Prostate gland (tissue), 2 donors: ENCODE measurements at places on chromosomes 7 and 10. TPM values are rescaled to one million over a fixed set of nuclear protein-coding genes. Genes with fewer than 3 reads are reported as not detected.

- no peaks in the 10 kb centered on the region for H3K27me3 ChIP-seq
- DNase-seq = no peak
- H3K4me1 ChIP-seq = no peaks in the 10 kb centered on the region
- no peaks in the 10 kb centered on the region for H3K36me3 ChIP-seq
- no peak overlapping the region for H3K4me3 ChIP-seq
- H3K27ac ChIP-seq = no peak overlapping the region
Measured at GRCh38 chr10:52106899-52107298, 207.2 kb upstream of the DKK1 start.

DNA sequence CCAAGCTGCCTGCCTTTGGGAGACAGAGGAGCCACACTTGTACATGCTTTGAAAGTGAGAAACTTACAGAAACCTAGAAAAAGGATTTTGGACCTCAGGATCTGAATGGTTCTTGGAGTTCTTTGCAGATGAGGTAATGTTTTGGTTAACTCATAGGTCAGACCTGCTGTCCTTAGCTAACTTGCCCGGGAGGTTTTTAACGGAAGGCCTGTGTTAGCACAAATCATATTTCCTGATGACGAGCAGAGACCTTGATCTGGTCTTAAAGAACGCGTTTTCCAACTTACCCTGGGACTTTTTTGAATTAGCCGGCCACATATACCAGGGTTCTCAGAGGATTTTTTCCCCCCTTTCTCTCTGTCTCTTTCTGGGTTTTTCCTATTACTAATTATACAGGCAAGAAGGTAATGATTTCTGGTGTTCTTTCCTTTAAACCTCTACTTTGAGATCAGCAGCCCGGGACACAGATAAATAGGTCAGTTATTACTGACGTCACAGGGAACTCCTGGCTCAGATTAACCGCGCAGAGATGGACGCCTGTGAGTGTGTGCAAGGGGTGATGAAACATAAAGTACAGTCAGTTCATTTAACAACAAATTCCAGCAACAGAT, 101.7 kb upstream of the KLF6 start:
- peak overlapping the region; percentile 52 for H3K27ac ChIP-seq
- DNase-seq = no peak
- no peak overlapping the region for H3K4me3 ChIP-seq
- no peaks in the 10 kb centered on the region for H3K36me3 ChIP-seq
- no peaks in the 10 kb centered on the region for H3K4me1 ChIP-seq

DNA sequence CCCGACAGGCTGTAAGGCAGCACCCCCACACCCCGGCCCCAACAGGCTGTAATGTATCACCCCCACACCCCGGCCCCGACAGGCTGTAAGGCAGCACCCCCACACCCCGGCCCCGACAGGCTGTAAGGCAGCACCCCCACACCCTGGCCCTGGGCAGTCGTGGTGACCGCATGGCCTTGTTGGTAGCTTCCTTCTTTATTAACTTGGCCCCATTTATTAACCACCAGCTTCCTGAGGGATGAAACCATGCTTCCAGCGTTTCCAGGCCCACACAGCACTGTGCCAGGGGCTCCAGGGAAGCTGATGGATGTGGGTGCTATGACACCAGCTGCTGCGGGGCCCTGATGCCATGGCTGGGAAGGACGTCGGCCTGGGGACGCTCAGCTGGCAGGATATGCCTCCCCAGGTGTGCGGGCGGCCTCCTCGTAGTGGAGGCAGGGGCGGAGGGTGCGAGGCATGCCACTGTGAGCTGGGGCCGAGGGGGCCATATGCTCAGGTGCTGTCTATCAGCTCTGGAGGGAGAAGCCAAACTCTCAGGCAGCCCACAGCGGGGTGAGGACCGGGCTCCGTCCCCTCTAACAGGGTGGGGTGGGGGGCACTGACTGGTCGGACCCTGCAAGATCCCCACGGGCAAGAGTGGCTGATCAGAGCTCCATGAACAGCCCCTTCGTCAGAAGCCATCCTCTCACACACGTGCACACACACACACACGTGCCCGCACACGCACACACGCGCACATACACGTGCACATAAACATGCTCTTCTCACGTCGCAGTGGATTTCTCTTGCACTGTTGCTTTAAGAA, 311.0 kb downstream of the PTPRN2 start:
- no peaks in the 10 kb centered on the region for H3K4me1 ChIP-seq
- H3K36me3 ChIP-seq = no peaks in the 10 kb centered on the region
- H3K27me3 ChIP-seq = no peaks in the 10 kb centered on the region
- DNase-seq = no peak

- peaks cover 18% of the 10 kb centered on the region for H3K4me1 ChIP-seq
- no peaks in the 10 kb centered on the region for H3K36me3 ChIP-seq
- no peaks in the 10 kb centered on the region for H3K27me3 ChIP-seq
- DNase-seq = peak; percentile 32
- H3K4me3 ChIP-seq = no peak overlapping the region
Measured at GRCh38 chr7:30164567-30164966, 29.8 kb downstream of the MTURN start.

GRCh38 chr10:124999433-125000365, 57.8 kb downstream of the ZRANB1 start:
- DNase-seq = no peak
- peaks cover 38% of the 10 kb centered on the region for H3K4me1 ChIP-seq
- peaks cover 8% of the 10 kb centered on the region for H3K36me3 ChIP-seq
- peak overlapping the region; percentile 73 for H3K27ac ChIP-seq
- no peak overlapping the region for H3K4me3 ChIP-seq

GRCh38 chr7:50584386-50584785, 19.2 kb upstream of the DDC start:
- DNase-seq = no peak
- H3K36me3 ChIP-seq = no peaks in the 10 kb centered on the region
- H3K4me1 ChIP-seq = no peaks in the 10 kb centered on the region
- H3K4me3 ChIP-seq = no peak overlapping the region
- H3K27ac ChIP-seq = no peak overlapping the region
- no peaks in the 10 kb centered on the region for H3K27me3 ChIP-seq

PTPRZ1 gene
- total RNA-seq = 4.4 TPM

SLC26A5 gene
- 3.9 TPM for total RNA-seq

TEX36 gene
- not detected for total RNA-seq

HTR5A gene
- total RNA-seq = not detected

A1CF gene
- not detected for total RNA-seq
